CD4-positive, alpha-beta T cell treated with Interleukin-17A for 4 hours (primary cell): ENCODE measurements at places on chromosomes 5 and 9.

- DNase-seq: no peak
Observed at GRCh38 chr5:81606150-81606549, 144.7 kb downstream of the SSBP2 start.

DNA sequence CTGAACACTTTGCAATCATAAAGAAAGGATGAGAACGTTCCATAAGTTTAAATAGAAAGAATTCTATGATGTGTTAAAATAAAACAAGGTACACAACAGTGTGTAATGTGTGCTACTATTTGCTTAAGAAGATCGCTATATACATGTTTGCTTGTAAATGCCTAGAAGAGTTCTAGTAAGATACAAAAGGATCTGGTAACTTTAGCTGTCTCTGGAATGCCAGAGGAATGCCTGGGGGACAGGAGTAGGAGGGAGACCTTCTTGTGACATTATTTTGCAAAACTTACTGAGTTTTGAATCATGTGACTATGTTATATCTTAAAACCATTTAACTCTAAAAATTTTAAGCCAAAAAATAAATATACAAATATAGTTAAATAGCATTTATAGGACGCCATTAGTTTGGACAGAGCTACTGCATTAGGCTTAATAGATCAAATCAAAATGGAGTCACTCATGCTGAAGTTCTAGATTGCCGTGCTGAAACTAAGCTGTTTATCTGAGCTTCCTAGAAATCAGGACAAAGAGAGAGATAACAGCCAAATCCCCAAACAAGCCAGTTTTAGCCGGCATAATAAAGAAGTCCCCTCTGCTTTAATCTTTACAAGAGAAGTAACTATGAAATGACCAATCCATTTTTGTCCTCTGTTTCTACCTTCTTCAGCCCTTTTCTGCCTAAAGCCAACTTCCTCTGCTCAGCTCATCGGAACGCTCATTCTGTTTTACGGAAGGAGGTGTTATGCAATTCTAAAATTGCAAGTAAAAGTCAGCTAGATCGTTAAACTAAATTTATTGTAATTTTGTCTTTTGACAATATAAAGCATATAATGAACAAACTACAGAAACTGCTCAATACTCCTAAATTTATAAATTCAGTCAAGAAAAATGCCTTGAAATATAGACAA, 44.8 kb downstream of the LIX1 start:
- no peak for DNase-seq

- no peak for DNase-seq
Observed at GRCh38 chr9:81849631-81850259, 78.5 kb upstream of the SPATA31D4 start.

- DNase-seq: no peak
Observed at GRCh38 chr5:68261569-68262065, 46.1 kb downstream of the PIK3R1 start.

GRCh38 chr9:9819886-9820285, 792.9 kb downstream of the PTPRD start:
- DNase-seq: no peak

GRCh38 chr9:124485936-124486335, 21.3 kb downstream of the NR5A1 start:
- DNase-seq: no peak

- DNase-seq: no peak
Observed at GRCh38 chr9:22337261-22337660, 109.4 kb upstream of the DMRTA1 start.

DNA sequence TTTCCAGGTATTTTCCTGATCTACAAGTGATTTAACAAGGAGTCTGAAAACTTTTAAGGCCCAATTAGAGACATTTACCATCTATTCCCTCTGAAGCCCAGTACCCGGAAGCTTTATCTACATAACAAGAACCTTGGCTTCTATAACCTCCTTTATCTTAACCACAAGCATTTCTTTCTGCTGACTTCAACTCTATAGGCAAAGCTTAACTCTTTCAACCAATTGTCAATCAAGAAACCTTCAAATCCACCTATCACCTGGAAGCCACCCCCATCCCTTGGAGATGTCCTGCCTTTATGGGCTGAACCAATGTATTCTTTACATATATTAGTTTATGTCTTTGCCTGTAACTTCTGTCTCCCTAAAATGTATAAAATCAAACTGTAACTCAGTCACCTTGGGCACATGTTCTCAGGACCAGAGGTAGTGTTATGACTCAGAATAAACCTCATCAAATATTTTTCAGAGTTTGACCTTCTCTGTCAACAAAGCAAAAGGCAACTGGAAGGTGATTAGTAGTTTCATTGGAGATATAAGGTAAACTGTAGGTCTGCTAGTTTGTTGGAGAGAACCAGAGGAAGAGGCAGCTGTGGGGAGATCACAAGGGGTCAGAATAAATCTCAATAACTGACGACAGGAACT, 13.0 kb upstream of the RIMOC1 start:
- DNase-seq: no peak
